ENCODE measurements at places on chromosomes 13 and 19.

GRCh38 chr13:35961461-35962220, 169.5 kb downstream of the DCLK1 start:
- no peak for DNase-seq

- no peak for DNase-seq
Observed at GRCh38 chr13:41502673-41503072, 45.3 kb downstream of the RGCC start.

- DNase-seq: no peak
Observed at GRCh38 chr19:45164577-45165335, 4.0 kb upstream of the NKPD1 start.

DNA sequence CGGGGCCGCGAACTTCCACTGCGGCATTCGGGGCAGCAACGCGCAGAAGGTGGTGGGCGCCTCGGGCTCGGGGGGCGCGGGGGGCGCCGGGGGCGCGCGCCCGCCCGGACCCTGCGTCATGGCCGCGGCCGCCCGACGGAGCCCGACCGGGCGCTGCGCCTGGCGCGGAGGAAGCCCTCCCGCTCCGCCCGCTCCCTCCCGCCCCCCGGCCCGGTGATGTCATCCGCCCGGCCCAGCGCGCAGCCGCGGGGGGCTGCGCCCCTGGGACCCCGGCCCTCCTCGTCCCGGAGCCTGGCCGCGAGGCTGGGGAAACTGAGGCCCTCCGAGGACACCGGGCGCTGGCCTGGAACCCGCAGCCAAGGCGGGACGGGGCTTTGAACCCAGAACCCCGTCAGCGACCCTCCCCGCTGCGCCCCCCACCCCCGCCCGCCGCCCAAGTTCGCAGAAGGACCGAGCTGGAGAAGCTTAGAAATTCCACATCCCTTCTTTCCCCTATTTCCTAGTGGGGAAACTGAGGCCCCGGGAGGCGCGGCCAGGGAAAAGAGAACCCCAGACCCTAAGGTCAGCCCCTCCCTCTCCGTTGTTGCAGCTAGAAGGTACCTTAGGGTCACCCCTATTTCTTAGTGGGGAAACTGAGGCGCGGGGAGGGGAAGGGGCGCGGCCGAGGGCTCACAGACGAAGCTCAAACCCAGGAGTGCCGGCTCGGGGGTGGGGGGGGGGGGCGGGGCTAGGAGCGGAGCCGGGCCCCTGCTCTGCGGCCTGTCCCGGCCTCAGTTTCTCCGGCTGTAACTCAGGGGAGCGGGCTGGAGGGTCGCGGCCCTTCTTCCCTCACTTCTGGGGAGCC, at the start of gene SHC2:
TSS of gene SHC2 (minus strand) at position 157 of the 844 bp plus-strand sequence. CDS start at position 120, 37 bp downstream.
- no peak for DNase-seq

DNA sequence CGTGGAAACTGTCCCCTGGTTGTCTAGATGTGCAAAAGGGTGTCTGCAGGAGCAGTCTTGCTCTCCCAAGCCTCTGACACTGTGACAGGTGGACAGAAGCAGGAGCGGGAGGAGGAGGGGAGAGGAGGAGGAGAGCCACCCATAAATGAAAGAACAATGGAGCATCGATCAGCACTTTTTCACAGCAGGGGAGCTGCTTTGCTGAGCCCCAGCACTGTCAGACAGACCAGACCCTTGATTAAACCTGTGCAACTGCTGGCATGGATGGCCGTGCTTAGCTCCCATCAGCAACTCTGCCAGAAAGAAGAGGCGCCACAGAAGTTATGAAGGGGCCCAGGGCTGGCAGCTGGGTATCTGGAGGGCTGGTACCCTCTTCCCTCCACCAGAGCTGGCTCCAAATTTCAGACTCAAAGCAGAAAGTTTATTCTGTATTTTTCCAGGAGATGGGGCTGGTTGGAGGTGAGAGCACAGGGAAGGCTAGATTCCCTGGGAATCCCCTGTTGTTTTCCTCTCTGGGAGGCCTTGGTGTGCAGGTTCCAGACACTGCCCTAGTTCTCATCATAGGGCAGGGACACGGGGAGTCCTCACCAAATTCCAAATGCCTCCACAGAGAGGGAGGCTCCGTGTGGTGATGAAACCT, 1192.2 kb downstream of the UQCRFS1 start:
- DNase-seq: no peak

DNA sequence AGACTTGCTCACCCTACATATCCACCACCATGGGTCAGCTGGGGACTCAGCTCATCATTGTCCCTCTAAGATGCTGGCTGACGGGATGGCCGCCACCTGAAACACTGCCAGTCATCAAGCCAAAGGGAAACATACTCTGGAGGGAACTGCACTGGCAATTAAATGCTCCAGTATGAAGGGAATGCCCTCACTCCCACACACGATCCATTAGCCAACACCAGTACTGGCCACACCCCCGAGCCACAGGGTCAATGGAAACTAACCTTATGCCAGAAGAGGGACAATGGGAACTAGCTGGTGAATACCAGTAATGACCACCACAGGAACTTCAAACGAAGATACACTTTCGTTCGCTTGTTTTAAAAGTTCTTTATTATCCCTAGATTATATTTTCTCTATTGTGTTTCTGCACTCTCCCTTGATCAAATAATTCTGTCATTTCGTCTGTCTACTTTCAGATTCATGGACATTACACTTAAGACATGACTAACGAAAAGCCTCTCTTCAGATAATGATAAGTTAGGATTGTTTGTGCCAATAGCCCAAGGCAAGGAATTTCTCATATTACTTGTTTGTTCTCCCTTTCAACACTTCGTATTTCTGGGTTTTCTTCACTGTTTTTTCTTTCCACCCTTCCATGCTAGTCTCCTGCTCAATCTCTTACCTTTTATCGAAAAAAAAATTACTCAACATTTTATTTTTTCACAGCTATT, 1.7 kb upstream of the ZNF507 start:
- DNase-seq: no peak

DNA sequence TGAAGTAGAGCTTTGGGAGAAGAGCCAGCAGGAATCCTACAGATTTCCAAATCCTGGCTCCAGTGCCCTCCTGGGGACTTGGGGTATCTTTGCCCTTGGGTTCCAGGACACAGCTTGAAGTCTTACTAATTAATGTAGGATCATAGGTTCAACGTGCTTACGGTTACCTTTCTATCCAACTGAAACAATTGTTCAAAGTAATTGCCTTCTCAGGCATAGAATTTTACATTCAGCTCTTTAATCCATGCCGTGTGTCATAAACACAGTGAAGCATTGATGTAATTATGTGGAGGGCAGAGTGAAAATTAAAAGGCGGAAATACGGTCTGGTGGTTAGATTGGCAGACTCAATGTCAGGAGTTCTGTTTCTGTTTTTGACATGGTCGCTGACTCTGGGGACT, 170.4 kb downstream of the COG6 start:
- DNase-seq: no peak

DNA sequence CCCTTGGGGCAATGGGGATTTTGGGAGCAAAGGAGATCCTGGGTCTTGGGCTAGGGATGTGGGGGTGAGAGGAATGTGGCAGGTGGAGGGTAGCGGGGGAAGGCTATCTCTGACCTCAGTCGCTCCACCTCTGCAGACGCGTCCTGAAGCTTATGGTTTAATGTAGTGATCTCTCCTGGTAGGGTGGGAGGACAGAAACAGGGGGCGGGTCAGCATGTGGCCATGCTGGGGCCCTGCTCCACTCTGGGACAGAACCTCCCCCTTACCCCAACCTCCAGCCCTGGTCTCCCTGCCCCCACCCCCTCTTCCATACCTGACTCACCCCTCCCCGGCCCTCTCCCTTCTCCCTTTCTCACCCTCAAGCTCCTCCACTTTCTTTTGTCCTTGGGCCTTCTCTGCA, 1.4 kb downstream of the BST2 start:
- no peak for DNase-seq

GRCh38 chr13:69947582-69947981, 160.0 kb upstream of the ATXN8OS start:
- DNase-seq: no peak

GRCh38 chr13:46648166-46648607, 95.2 kb downstream of the LRCH1 start:
- no peak for DNase-seq

GRCh38 chr13:41462427-41462826, 5.1 kb downstream of the RGCC start:
- DNase-seq: no peak

DNA sequence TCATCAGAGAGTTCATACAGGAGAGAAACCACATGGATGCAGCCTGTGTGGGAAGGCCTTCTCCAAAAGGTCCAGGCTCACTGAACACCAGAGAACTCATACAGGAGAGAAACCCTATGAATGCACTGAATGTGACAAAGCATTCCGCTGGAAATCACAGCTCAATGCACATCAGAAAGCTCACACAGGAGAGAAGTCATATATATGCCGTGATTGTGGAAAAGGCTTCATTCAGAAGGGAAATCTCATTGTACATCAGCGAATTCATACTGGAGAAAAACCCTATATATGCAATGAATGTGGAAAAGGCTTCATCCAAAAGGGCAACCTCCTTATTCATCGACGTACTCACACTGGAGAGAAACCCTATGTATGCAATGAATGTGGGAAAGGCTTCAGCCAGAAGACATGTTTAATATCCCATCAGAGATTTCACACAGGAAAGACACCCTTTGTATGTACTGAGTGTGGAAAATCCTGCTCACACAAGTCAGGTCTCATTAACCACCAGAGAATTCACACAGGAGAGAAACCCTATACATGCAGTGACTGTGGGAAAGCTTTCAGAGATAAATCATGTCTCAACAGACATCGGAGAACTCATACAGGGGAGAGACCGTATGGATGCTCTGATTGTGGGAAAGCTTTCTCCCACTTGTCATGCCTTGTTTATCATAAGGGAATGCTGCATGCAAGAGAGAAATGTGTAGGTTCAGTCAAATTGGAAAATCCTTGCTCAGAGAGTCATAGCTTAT, 17.7 kb downstream of the ZNF613 start:
- DNase-seq: no peak

GRCh38 chr19:53818756-53819155, 5.4 kb downstream of the NLRP12 start:
- no peak for DNase-seq

- DNase-seq: no peak
Observed at GRCh38 chr19:9640956-9641355, 19.9 kb upstream of the ZNF561 start.

- DNase-seq: no peak
Observed at GRCh38 chr13:37383856-37384370, 214.7 kb downstream of the POSTN start.

DNA sequence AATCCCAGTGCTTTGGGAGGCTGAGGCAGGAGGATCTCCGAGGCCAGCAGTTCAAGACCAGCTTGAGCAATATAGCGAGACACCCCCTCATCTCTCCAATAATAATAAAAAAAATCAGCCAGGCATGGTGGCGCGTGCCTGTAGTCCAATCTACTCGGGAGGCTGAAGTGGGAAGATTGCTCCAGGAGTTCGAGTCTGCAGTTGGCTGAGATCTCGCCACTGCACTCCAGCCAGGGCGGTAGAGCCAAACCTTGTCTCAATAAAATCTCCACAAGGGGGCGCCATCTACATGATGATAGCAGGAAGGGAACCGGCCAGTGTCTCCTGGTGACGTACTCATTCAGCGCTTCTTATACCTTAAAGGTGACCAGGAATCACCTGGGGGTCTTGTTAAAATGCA, 13.6 kb upstream of the C5AR1 start:
- peak; percentile 25 for DNase-seq

DNA sequence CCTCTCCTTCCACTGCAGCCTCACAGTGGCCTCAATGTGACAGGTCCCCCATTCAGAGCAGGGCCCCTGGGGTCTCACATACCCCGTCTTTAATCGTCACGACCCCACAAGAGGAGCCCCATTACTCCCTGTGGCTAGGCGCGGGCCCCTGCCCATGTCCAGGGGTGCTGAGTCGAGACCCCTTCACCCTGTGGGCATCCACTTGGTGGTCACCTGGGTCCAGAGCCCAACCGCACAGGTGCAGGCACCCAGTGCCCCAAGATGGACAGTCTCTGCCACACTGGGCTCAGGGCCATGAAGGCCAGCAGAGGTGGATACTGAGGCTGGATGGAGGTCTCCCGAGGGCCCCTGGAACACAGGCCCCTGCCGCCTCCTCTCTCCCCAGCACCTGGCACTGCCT, 3.0 kb downstream of the TMEM259 start:
- no peak for DNase-seq

DNA sequence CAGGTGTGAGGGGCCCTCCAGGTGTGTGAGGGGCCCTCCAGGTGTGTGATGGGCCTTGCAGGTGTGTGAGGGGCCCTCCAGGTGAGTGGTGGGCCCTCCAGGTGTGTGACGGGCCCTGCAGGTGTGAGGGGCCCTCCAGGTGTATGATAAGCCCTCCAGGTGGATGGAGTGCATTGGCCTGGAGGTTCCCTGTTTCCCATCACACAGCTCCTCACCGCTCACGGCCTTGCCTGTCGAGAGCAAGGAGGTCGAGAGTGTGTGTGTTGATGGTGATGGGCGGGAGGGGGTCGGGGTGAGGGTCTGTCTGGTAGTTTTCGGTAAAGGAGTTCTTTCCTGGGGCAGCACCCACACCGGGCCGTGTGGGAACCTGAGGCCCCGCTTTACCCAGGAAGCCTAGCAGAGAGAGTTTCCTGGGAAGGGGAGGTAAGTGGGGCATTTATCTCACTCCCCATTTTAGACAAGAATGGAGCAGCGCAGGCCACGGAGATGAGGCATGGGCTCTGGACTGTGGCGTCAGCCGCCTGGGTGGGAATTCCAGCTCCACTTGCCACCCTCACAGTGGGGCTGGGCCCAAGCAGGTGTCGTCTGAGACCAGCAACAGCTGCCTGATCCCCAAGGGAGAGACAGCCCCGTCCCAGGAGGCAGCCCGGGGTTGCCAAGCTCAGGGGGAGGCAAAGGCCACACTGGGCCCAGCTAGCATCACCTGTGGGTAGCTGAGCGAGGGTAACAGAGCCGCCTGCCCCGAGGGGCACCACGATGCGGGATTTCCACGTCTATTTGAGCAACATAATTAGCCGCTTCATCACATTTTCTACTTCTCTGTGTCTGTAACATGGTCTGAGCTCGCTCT, 10.9 kb upstream of the GAS6 start:
- DNase-seq: no peak

- no peak for DNase-seq
Observed at GRCh38 chr13:112446867-112447266, 70.7 kb downstream of the SPACA7 start.

- DNase-seq: peak; percentile 37
Observed at GRCh38 chr19:42433503-42434260, 6.5 kb upstream of the LIPE start.

- DNase-seq: no peak
Observed at GRCh38 chr13:67619351-67619994, 389.3 kb upstream of the PCDH9 start.

GRCh38 chr19:46860846-46861690, at the start of gene ARHGAP35:
TSS of gene ARHGAP35 (plus strand) at chr19:46860997. CDS start at chr19:46918676, 57,679 bp downstream.
- no peak for DNase-seq

DNA sequence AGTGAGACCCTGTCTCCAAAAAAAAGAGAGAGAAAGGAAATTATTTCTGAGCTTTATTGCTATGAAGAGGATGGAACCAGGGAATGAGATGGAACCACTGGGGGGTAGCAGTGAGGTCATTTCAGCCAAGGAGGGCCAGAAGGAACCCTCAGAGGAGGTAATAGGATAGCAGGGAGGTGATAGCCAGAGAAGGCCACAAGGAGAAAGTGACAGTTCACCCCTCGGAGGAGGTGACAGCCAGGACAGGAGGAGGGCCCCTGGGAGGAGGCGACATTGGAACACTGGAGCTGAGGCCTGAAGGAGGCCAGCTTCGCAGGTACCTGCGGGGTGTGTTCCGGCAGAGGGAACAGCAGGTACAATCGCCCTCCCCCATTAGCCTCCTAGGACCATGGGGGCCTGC, 675 bp upstream of the PGPEP1 start:
- DNase-seq: no peak

All from GOT3 (cell line).